Neural progenitor cell (in vitro differentiated cells): ENCODE measurements at places on chromosomes 2 and 18. TPM values are rescaled to one million over a fixed set of nuclear protein-coding genes. Genes with fewer than 3 reads are reported as not detected.

DNA sequence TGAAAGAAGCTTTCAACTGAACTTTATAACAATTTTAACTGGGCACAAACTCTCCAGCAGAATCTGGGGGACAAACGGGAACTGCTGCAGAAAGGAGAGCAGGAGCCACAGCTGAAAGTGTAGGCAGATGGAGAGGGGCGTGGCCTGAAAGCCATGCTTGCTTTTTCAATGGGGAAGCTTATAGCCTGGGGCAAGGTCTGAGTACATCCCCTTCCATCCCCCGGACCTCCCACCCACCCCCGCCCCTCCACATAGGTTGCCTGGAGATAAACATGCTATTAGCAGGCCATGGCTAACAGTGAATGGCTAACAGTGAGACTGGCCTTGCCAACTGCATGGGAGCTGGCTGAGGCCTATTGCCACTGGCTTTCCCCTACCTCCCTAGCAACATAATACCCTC, 317.9 kb upstream of the TANK start:
- DNase-seq = no peak

GRCh38 chr2:198774576-198774975, 683.2 kb downstream of the SATB2 start:
- no peak for DNase-seq

Gene SERPINB13
- total RNA-seq = not detected in 2 replicates

DNA sequence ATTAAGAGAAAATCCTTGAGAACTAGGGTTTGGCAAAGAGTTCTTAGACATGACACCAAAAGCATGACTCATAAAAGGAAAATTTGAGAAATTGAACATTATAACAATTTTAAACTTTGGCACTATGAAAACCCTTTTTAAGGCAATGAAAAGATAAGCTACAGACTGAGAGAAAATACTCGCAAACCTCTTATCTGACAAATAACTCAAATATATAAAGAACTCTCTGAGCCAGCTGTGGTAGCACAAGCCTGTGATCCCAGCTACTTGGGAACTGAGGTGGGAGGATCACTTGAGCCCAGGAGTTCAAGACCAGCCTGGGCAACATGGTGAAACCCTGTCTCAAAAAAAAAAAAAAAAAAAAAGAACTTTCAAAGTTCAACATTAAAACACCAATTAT, 70.5 kb downstream of the FAM168B start:
- no peak for DNase-seq

GRCh38 chr2:186319105-186319504, 167.0 kb upstream of the ZC3H15 start:
- no peak for DNase-seq

DNA sequence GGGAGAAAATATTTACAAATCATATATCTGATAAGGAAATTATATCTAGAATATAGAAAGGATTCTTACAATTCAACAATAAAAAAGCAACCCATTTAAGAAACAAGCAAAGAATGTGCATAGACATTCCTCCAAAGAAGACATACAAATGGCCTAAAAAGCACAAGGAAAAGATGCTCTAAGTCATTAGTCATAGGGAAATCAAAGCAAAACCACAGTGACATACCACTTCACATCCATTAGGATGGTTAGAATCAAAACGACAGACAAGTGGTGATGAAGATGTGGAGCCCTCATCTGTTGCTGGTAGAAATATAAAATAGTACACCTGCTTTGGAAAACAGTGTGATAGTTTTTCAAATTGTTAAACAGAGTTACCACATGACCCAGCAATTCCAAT, 48.2 kb downstream of the MAPRE2 start:
- DNase-seq = no peak

DNA sequence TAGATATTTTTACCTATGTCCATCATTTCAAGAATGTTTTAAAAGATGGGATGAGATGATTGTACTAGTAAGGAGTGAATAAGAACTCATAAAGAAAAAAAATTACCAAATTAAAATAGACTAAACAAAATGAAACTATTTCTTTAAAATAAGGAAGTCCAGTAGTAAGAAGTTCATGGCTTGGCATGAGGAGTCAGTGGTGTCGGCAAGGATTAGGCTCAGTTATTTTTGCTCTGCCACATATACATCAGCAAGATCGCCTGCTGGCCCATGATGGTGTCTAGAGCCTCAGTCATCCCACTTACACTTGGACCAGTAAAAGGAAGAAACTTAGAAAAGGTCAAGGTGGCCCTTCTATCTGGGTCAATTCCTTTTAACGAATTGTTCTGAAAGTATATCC, 300.9 kb upstream of the SLC8A1 start:
- DNase-seq = no peak

- no peak for DNase-seq
Observed at GRCh38 chr2:11257964-11258363, 86.5 kb downstream of the ROCK2 start.
